ENCODE measurements at places on chromosomes 11 and 22. TPM values are rescaled to one million over a fixed set of nuclear protein-coding genes. Genes with fewer than 3 reads are reported as not detected.

GRCh38 chr11:128757235-128757711, 63.4 kb downstream of the FLI1 start:
- DNase-seq = peak; percentile 60
- H3K27me3 ChIP-seq = peaks cover 7% of the 10 kb centered on the region
- no peak overlapping the region for H3K4me3 ChIP-seq
- H3K36me3 ChIP-seq = no peaks in the 10 kb centered on the region
- no peak overlapping the region for H3K27ac ChIP-seq

DNA sequence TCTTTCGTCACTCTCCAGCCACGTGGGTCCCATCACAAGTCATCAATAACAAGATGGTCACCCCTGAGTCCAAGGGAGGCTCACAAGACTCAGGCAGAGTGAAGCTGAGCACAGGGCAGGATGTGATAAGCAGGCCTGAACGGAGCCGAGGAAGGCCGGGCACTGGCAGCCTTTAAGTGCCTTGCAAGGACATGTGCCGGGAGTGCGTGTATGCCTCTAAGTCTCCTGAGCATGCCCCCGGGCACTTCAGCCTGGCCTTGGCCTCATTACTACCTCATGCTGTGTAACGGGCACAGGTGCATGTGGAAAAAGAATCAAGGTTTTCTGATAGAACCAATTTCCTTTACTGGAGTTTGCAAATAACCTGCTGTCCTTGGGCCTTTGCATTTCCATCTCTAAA, 55.8 kb downstream of the UBASH3B start:
- peak overlapping the region; percentile 35 for H3K27ac ChIP-seq
- DNase-seq = peak; percentile 26
- H3K27me3 ChIP-seq = no peaks in the 10 kb centered on the region

DNA sequence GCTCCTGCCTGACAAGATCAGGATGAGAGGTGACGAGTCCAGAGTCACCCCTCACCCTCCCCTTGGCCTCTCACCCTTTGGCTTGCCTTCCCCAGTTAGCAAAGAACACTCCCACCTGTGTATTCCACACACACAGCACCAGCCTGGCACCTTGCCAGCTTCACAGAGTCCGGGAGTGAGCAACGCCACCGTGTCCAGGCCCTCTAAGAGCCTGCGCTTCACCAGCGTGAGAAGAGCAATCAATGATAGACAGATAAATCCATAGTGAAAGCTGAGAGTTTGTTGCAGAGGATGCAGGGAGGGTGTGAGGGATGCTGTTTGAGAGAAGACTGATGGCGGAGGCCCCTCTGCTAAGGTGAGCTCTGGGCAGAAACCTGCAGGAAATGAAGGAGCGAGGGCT, 404.5 kb downstream of the LARGE1 start:
- H3K36me3 ChIP-seq = no peaks in the 10 kb centered on the region
- no peak overlapping the region for H3K27ac ChIP-seq
- H3K27me3 ChIP-seq = no peaks in the 10 kb centered on the region
- H3K4me1 ChIP-seq = no peaks in the 10 kb centered on the region
- no peak overlapping the region for H3K4me3 ChIP-seq

DNA sequence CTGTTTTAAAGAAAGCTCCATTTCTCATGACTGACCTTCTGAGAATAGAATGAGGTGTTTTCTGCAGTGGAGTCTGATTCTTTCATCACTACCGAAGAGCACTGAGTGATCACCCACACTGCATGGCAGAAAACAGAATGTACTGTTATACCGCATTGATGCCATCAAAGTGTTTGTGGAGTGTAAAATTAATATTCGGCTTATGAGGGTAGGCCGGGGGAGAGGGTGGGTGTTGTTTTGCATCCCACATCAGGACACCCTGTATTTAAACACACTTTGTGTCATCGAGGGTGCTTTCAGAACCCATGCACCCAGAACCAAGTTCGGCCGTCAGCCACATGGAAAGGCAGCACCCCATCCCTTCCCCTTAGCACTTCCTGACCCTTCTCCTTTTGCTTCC, 41.3 kb upstream of the ETS1 start:
- H3K36me3 ChIP-seq = no peaks in the 10 kb centered on the region
- no peak overlapping the region for H3K4me3 ChIP-seq
- no peaks in the 10 kb centered on the region for H3K4me1 ChIP-seq
- no peak overlapping the region for H3K27ac ChIP-seq
- DNase-seq = no peak

CSF2RB gene
- not detected for total RNA-seq

GRCh38 chr11:65297026-65297672, 17.5 kb upstream of the CDC42EP2 start:
- H3K4me1 ChIP-seq = peaks cover 4% of the 10 kb centered on the region
- DNase-seq = no peak
- H3K4me3 ChIP-seq = no peak overlapping the region
- H3K27ac ChIP-seq = no peak overlapping the region

DNA sequence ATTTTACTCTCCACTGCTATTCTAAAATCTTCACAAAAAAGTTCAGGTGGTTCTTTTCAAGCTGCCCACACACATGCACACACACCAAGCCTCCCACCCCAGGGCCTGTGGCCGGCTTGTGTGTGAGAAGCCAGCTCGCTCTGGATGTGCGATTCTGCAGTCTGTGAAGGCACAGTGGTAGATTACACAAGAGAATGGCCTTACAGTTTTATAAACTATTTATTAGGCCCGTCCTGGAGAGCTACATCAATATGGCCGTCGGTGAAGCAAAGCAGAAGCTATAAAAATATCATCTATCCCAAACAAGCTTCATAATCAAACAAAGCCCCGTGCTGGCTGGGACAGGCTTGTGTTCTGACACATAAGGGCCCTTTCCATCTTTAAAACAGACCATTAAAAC, 240.5 kb downstream of the OPCML start:
- H3K4me3 ChIP-seq = no peak overlapping the region
- H3K4me1 ChIP-seq = no peaks in the 10 kb centered on the region
- DNase-seq = no peak

VPREB3 gene
- not detected for total RNA-seq

GRCh38 chr22:43828998-43829782, 17.1 kb upstream of the EFCAB6 start:
- H3K4me1 ChIP-seq = no peaks in the 10 kb centered on the region
- DNase-seq = no peak
- no peak overlapping the region for H3K4me3 ChIP-seq
- H3K36me3 ChIP-seq = no peaks in the 10 kb centered on the region

CASP5 gene
- total RNA-seq = not detected

DNA sequence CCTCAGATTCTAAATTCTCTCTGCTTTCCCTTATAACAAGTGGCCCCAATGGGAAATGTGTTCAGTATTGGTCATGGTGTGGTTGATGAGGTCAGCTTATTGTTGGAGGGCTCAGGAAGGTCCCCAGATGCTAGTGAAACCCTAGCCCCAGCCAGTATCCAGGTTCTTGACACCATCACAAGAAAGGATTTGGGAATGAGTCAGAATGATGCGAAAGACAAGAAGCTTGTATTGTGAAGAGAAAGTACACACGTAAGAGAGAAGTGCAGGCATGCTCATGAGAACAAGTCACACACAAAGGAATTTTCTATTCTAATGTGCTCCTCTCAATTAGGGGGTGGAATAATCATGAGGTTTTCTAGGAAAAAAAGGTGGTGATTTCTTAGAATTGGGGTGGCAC, 34.9 kb upstream of the TRPC6 start:
- H3K36me3 ChIP-seq = no peaks in the 10 kb centered on the region
- peak overlapping the region; percentile 29 for H3K4me3 ChIP-seq
- H3K27me3 ChIP-seq = no peaks in the 10 kb centered on the region
- DNase-seq = peak; percentile 66
- H3K27ac ChIP-seq = peak overlapping the region; percentile 70

FAM168A gene
- 13.8 TPM for total RNA-seq

DNA sequence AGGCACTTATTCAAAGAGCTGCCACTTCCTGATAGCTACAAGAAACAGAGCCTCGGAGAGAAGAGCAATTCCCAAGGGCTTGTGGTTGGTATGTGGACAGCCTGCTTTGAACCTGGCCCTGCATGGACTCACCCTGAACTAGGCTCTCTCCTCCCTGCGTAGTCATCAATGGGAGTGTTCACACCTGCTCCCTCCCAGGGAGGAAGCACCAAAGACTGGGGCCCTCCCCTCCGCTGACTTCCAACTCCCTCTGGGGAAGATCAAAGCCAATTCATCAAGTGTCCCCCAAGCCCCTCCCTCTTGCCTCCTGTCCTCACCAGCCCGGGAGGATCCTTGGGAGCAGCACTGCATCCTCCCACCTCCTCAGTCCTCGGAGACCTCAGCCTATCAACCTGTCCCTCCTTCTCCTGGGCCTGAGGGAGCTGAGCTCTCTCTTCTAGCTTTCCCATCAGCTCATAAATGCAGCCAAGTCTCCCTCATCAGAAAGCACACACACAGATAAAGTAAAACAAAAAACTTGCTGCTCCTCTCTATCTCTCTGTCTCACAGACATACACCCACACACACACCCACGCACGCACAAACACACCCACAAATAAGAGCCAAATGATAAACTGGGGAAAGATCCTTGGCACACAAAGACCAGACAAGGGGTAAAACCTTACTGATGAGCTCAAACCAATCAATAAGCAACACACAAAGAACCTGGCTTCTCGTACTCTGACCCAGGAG, 3.3 kb downstream of the A4GALT start:
- H3K4me3 ChIP-seq = peak overlapping the region; percentile 13
- peaks cover 24% of the 10 kb centered on the region for H3K4me1 ChIP-seq
- H3K27me3 ChIP-seq = no peaks in the 10 kb centered on the region
- H3K27ac ChIP-seq = peak overlapping the region; percentile 39
- peak; percentile 42 for DNase-seq

DNA sequence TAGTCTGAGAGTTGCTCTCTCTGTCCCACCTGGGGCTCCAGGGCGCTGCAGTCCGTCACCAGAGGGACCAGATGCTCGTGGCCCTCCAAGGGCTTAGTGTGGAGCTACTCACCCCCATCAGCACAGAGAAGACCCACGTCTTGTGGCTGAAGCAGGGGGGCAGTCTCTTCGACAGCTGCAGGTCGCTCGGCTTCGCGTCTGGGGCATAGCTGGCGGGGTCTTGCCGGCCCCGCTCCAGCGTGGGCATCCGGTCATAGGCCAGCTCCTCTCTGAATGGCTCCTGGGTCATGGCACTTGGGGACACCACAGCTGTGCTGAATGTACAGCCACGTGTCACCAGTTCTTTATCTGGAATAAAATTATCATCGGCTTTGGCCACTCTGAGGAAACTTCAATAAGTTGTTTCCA, 608 bp downstream of the MLC1 start:
- no peak overlapping the region for H3K27ac ChIP-seq
- no peaks in the 10 kb centered on the region for H3K27me3 ChIP-seq
- DNase-seq = no peak
- H3K4me3 ChIP-seq = no peak overlapping the region
- peaks cover 8% of the 10 kb centered on the region for H3K4me1 ChIP-seq

PISD gene
- 38.3 TPM for total RNA-seq

DNA sequence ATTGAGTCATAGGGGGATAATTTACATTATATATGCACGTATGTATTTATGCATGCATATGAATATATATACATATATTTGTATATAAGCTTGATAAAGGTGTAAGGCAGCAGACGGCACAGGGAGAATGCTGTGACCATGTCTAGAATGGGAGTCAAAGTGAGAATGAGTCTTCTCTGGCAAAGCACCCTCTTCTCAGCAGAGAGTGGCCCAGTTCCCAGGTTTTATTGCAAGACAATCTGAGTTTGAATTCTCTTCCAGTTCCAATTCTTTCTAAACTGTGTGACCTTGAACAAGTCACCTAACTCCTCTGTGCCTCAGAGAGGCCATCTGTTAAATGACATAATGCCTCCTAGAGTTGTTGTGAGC, 13.8 kb downstream of the EHF start:
- no peak for DNase-seq
- H3K27ac ChIP-seq = peak overlapping the region; percentile 88
- no peaks in the 10 kb centered on the region for H3K27me3 ChIP-seq
- no peaks in the 10 kb centered on the region for H3K36me3 ChIP-seq
- no peak overlapping the region for H3K4me3 ChIP-seq
- H3K4me1 ChIP-seq = peaks cover 30% of the 10 kb centered on the region
